ENCODE measurements at places on chromosomes 5 and 9.

DNA sequence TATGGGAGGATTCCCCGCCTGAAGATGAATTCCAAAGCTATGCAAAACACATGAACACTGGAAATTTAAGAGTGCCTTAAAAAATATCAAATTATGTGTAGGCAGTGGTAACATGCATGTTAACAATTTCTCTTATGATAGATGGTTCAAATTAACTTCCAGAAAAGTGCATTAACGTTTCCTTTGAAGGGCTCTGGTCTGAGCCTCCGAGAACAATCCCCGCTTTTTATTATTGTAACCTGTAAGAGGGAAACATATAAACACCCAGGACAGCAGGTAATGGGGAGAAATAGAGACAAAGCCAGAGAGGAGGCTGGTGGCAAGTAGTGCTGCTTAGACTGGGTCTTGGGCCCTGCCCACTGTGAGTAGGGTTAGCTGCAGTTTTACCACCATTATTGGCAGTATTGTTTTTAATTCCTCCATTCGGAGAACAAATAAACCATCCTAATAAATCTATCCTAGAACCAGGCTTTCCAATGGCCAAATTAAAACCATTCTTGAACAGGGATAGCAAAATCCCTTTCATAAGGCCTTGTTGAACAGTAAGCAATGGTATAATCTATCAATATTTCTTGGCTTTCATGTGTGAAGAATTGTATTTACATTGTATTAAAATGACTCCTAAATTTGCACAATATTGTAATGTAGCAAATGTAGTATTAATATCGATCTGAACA is 6.3 kb downstream of the NR2F1 start:
- DNase-seq, result no peak

DNA sequence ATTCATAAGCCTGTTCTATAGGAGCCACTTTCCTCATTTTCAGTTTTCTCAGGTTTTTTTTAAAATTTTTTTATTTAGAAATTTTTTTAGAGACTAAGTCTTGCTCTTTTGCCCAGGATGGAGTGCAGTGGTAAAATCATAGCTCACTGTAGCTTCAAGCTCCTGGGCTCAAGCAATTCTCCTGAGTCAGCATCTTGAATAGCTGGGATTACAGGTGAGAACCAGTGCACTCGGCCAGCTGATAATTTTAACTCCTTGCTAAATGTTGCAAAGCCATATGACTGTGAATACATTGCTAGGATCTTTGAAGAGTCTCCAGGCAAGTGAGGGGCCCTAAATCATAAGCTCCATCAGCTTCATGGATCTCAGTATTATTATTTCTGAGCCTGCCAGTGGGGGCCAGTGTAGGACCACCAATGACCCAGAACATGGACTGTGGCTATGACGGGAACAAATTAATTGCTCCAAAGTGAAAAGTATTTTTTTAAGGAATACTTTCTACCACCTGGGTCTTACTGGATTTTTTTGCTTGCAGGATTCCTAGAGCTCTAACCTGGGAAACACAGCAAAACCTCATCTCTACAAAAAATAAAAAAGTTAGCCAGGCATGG is 5.7 kb upstream of the GAPVD1 start:
- no peak for DNase-seq

DNA sequence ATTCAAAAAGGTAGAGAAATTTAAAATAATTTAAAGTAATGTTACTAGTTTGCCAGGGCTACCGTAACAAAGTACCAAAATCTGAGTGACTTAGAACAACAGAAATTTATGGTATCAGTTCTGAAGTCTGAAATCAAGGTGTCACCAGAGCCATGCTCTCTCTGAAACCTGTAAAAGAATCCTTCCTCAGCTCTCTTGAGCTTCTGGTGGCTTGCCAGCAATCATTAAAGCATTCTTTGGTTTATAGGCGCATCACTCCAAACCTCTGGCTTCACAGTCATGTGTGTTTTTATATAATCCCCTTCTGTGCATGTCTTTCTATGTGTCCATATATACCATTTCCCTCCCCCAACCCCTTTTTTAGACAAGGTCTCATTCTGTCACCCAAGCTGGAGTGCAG is 220.3 kb downstream of the COX7C start:
- DNase-seq, result no peak

- no peak for DNase-seq
Observed at GRCh38 chr5:140553657-140554056, 3.6 kb downstream of the SRA1 start.

DNA sequence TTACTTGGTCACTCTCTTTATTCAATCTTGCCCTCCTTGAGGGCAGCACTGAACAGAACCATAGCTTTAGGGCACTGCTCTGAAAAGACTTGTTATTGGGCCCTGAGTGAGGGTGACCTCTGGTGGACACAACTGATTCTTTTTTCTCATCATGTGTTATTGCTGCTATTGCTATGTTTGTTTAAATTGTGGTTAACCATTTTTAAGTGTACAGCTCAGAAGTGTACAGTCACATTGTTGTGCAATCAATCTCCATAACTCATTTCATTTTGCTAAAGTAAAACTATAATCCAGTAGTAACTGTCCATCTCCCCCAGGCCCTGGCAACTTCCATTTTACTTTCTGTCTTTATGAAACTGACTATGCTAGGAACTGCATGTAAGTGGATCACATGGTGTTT is 351.1 kb upstream of the RIOK2 start:
- DNase-seq, result peak; percentile 90

DNA sequence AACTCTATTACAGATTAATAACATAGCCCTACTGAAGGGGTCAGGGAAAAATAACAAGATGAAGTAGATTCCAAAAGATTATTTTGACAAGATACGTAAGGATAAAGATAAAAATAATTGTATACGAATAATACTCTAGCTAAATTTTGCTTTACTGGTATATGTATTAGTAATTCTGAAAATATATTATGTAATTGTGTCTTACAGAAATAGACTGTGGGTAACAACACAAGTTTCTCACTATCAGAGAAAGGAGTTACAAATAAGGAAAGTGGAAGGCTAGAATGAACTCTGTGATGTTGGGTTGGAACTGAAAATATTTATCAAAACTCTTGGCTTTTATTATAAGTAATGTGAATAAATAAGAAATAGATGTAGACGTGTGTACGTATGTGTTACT is 26.6 kb upstream of the TUSC1 start:
- DNase-seq, result no peak

- no peak for DNase-seq
Observed at GRCh38 chr5:100779669-100780375, 123.3 kb downstream of the ST8SIA4 start.

- DNase-seq, result no peak
Observed at GRCh38 chr5:125476901-125477585, 730.6 kb upstream of the ZNF608 start.

DNA sequence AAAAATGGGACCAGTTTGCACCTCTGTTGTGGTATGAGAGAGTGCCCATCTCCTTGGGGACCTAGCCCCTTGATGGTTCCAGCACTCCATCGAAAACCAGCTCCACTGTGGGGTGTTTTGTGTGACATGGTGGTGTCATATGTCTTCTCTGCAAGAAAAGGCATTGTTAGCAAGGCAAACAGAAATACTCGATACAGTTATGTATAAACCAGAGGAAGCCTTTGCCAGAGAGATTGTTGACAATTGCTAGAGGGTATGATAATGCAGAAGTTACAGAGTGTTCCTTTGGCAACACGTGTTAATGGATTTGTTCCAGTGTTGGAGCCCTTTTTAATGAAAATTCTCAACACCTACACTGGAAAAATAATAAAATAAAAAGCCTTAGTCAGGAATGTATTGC is 270.4 kb upstream of the DMRT1 start:
- no peak for DNase-seq

DNA sequence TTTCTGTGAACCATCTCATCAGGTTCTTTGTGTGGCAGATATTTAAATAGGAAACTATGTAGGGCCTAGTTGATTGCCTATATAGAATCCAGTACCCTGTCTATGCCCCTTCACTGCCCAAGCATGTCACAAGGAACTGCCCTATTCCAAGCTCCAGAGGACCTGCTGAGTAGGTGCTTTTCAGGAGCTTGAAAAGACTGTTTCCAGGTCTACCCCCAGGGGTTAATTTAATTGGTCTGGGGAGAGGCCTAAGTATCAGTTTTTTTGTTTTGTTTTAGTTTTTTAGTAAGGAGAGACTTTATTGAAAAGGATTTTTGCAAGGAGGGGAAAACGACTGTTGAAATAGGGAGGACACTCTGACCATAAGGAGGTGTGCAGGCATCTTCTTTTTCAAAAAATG is 43.3 kb downstream of the EXOSC2 start:
- no peak for DNase-seq

DNA sequence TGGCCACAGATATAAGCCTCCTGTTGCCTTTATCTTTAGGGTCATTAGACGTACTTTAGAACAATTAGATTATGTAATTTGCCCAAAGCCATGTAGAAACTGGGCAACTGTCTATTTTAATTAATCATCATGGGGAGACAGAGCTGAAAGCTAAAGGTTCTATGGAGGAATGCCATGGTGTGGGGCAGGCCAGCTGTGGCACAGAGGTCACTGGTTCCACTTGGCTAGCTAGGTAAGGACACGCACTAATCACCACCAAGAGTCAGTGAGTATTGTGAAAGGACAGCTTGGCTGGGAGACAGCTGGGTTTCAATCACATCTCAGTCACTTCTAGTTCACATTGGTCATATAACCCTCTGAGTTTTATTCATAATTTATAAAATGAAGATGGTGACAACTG is 81.7 kb downstream of the HMHB1 start:
- no peak for DNase-seq

DNA sequence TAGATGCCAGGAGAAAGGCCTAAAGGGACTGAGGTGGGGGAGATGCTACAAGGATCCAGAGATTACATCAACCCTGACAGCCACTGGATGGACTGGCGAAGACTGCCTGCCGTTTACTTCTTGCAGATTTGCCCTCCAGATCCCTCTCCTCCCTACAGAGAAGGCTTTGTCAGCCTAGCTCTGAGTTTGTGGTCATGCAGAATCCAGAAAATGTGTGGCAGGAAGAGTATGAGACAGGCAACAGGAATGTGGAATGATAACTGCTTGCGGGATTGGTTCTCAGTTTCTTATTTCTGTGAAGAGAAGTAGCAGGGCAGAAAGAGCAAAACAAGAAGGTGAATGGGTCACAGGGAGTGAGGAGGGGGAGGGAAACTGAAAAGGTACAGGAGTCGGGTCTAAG is 129.6 kb downstream of the TLE1 start:
- DNase-seq, result peak; percentile 94

- no peak for DNase-seq
Observed at GRCh38 chr9:91681461-91682305, 258.1 kb upstream of the NFIL3 start.
